ENCODE measurements at places on chromosomes 12 and 14. TPM values are rescaled to one million over a fixed set of nuclear protein-coding genes. Genes with fewer than 3 reads are reported as not detected.

GRCh38 chr12:11855983-11856374 lies 206.5 kb downstream of the ETV6 start:
- no peak for DNase-seq

GRCh38 chr12:46538976-46539375 lies 166.4 kb upstream of the SLC38A2 start:
- DNase-seq = no peak

- peak; percentile 72 for DNase-seq
Measured at GRCh38 chr12:131830914-131831571, 2.9 kb downstream of the MMP17 start.

GRCh38 chr14:85165094-85165493 lies 364.9 kb upstream of the FLRT2 start:
- DNase-seq = no peak

GRCh38 chr12:89945123-89945522 lies 236.5 kb upstream of the ATP2B1 start:
- no peak for DNase-seq

DNA sequence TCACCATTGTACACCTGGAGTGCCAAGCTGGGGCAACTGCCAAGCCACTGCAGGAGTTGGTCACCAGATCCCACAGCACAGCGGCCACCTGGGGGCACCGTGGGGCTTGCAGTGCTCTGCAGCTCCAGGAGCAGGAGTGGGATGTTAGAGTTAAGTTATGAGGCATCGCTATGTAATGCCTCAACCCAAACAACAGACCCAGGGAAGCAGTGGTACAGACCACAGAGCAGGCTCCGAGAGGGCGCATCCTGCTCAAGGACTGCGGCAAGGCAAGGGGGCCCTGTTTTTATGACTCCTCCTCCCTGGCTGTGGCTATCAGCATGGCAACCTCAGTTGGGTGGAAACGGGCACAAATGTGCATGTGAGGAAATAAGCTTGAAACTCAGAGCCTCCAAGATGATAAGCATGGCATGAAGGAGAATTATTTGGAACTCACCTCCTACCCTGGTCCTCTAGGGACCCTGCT lies 63.1 kb downstream of the ARL6IP4 start:
- peak; percentile 94 for DNase-seq

FITM1 gene
- total RNA-seq = 178 TPM

VRTN gene
- total RNA-seq = not detected
